ENCODE measurements at places on chromosomes 11 and 22.

DNA sequence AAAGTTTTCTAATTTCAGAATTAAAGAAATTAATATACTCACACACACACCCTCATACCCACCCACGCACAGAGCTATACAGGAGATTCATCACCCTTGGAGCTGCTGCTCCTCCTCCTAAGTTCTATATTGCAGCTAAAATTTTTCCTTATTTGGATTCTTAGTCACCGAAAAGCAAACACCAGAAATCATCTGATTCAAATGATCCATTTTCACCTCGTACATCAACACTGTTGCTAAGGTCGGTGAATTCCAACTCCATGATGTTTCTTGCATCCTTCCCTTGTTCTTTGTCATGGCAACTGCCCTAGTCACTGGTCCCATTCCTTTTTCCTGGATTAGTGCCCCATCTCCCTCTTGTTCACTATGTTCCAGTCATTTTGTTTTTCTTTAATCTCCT, 286.2 kb downstream of the GRM5 start:
- DNase-seq: no peak

DNA sequence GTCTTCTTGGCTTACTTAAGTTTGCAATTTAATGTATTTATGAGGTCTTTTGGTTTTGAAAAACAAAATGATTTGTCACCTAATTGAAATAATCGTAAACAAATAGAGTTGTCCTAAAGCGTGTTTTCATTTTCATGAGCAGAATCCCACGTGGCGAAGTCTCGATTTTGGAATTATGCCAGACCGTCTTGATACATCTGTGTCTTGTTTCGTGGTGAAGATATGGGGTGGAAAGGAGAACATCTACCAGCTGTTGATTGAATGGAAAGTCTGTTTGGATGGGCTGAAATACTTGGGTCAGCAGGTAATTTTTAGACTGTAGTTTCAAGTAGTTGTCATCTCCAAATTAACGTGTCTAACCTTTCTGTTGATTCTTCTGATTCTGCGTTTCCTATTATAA, 64.7 kb downstream of the UVRAG start:
- DNase-seq: no peak

DNA sequence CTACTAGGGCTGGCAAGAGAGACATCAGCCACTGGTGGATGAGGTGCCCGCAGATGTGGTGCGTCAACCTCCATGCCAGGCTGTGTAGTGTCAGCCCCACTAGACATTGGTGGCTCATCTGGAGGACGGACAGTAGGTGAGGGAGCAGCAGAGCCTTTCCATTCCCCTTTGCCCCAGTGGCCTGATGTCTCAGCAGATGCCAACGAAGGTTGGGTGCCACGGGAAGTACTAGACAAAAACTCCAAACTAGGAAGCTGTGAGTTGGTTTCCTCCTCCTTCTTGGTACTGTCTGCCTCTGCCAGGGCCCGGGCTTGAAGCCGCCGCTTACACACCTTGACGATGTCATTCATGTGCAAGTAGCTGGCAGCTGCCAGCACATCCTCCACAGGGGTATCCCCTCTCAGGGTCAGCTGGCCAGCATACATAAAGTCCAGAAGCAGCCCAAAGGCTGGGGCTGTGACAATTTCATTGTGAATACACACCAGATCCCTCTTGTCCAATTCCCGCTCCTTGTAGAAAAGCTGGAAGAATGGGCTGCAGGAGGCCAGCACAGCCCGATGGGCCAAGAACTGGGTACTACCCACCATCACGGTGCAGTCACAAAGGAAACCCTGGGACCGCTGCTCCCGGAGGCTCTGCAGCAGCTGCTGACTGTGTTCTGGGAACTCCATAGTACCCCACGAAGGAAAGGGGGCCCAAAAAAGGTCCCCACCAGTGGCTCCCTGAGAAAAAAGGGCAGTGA, 795 bp downstream of the ZBTB3 start:
- DNase-seq: no peak

DNA sequence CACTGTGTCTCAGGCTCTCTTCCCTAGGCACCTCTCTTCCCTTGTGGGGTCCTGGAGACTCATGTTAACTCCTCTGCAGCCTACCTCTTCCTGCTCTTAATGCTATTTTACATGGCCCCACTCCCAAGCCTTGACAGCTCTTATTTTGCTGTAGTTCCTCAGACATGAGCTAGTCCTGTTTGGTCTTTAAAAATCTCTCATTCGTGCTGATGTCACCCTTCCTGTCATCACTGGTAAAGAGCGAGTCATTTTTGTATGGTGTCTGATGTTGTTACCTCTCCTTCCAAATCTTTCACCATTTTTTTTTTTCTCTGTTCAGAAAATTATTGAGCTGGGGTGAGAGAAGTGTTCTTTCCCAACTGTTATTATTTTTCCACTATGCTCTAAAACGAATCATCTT, 84.8 kb upstream of the ZBED5 start:
- DNase-seq: no peak

- DNase-seq: peak; percentile 7
These were observed 537.6 kb downstream of the BRD1 start for GRCh38 chr22:49289822-49290679.

GRCh38 chr11:44865866-44866272, 84.8 kb downstream of the TP53I11 start:
- DNase-seq: no peak

GRCh38 chr22:27867953-27868731, 50.9 kb downstream of the PITPNB start:
- no peak for DNase-seq

DNA sequence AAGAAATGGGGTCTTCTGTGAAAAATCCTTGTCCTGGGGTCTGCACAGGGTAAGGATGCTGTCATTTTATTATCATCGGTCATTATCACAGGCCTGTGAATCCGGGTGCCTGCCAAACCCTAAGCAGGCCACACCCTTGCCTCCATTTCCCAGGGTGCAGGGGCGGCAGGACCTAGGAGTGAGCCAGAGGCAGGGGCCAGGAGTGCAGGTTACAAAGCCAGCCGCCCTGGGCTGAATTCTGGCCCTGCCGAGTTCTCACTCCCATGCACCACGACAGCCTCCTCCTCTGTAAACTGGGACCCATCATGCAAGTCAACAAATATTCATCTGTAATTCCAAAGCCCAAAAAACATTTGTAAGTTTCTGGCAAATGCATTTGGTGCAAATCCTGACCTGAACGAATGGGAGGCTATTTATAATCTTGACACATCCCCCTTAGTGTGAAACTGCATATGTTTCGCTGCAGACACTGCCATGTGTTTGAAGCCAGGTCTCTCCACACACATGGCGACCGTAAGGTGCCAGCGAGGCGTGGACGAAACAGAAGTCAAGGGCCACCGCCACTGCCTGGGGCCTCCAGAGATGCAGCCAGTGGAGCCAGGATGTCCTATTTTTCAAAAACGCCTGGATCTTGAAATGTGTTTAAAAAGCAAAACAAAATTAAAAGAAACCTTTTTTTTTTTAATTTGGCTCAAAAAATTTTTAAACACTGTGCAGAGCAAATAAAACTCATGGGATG, 6.7 kb downstream of the CD5 start:
- no peak for DNase-seq

DNA sequence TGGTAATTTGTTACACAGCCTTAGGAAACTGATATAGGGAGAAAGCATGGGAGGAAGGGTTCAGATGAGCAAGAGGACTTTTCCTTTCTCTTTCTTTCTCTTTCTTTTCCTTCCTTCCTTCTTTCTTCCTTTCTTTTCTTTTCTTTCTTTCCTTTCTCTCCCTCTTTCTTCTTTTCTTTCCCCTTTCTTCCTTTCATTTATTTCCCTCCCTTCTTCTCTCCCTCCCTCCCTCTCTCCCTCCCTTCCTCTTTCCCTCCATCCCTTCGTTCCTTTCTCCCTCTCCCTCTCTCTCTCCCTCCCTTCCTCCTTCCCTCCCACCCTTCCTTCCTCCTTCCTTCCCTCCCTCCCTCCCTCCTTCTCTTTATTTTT, 107.8 kb upstream of the LMO1 start:
- DNase-seq: no peak

DNA sequence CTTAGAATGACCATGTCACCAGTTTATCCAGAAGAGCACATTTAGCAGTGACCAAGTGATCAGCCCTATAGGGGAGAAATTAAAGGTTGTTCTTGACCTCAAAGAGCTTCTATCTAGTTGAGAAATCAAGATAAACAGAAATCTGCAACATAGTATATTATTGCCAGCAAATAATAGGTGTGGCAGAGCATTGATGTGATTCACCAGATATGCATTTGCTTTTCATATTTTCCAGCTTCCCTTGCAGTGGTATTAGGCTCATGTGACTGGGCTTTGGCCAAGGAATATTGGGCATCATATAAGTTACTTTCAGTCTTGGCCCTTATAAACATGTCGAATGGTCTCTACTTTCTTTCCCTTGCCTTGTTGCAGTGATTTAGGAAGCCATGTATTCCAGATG, 34.5 kb downstream of the COMMD9 start:
- DNase-seq: no peak

- DNase-seq: no peak
These were observed 653.4 kb upstream of the LRRC4C start for GRCh38 chr11:42112866-42113265.

GRCh38 chr22:20966883-20967696, at the start of gene AIFM3:
Gene AIFM3, plus strand, starts transcription at chr22:20967255. Its CDS starts 690 bp downstream, at chr22:20967945.
- no peak for DNase-seq

- peak; percentile 26 for DNase-seq
These were observed 65.0 kb upstream of the TMEM45B start for GRCh38 chr11:129750343-129751292.

DNA sequence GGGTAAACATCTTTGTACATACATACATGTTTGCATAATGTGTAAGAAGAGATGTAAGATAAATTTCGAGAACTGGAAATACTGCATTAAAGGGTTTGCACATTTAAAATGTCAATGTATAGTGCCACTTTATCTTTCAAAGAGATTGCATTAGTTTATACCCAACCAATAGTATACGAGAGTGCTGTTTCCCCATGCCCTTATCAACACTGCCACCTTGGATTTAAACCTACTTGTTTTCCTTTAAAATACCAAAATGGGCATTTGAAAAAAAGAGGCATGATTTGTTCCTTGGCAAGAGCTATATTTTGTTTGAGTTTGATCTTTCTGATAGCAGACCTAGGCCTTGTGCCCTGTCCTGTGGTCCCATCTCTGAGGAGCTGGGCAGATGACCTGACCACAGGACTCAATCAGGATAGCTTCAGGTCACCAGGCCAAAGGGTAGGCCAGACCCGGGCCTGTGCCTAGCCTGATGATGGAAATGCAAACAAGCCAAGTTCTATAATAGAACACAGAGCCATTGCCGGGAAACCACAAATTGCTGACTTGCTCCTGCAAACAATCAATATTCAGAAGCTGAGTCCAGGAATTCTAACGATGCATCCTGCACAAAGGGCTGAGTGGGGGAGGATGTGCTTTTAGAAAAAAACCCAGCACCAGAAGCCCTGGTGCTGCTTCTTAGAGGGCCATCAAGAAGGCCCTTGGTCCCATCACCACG, 16.9 kb upstream of the ALG8 start:
- no peak for DNase-seq

DNA sequence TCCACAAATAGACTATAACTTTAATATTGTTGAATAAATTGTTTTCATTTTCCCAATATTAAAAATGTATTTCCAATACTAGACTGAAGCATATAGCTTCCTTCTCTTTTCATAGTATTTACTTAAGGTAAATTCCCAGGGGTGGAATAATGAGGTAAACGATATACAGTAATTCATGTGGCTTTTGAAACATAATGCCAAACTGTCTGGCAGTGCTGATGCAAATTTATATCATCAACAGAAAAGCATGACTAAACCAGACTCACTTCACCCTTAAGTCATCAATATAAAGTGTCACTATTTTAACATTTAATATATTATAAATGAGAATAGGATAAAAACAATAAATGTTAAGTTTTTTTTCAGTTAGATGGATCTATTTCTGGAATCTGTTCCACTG, 13.6 kb downstream of the C2CD3 start:
- DNase-seq: no peak

GRCh38 chr22:41968601-41969000, 642 bp upstream of the SEPTIN3 start:
- no peak for DNase-seq

- DNase-seq: no peak
These were observed 8.8 kb upstream of the C11orf91 start for GRCh38 chr11:33709466-33709865.

DNA sequence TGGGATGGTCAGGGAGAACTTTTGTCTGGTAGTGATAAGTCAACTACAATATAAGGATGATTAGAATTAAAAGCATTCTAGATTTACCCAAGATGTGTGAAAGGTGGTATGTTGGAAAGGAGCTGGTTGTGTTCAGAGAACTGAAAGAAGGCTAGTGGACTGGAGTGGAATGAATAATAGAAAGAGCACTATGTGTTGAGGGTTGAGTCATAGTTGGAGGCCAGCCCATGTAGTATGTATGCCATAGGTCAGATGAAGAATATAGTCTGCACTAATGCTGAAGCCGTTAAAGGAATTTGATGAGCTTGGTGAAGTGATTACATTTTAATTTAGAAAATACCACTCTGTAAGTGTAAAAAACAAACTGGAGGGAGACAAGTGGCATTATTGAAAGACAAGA, 514.1 kb downstream of the CNTN5 start:
- no peak for DNase-seq

- no peak for DNase-seq
These were observed 55.7 kb downstream of the RAB38 start for GRCh38 chr11:88119561-88119960.

GRCh38 chr11:92830377-92831155, 138.9 kb upstream of the MTNR1B start:
- DNase-seq: no peak

- DNase-seq: no peak
These were observed 3.2 kb downstream of the OR4D6 start for GRCh38 chr11:59459916-59460315.

DNA sequence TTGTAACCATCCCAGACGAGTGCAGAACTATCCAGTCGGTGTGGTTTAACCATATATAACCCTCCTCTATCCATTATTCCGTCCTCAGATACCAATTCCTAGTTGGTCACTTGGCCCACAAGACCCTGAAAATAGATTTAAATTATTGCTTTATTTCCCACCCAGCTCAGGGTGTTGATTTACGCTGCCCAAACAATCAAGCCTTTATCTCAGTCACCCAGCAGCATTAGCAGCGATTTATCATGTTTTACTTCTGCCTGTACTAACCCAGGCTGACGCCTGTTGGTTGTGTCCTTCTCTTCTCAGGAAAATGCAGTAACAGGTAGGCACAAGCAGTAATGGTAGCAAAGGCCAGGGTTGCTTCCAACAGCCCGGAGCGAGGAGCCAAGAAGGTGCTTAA, 81.2 kb downstream of the DSCAML1 start:
- DNase-seq: no peak

- DNase-seq: no peak
These were observed 950 bp upstream of the ACER3 start for GRCh38 chr11:76859708-76860227.

DNA sequence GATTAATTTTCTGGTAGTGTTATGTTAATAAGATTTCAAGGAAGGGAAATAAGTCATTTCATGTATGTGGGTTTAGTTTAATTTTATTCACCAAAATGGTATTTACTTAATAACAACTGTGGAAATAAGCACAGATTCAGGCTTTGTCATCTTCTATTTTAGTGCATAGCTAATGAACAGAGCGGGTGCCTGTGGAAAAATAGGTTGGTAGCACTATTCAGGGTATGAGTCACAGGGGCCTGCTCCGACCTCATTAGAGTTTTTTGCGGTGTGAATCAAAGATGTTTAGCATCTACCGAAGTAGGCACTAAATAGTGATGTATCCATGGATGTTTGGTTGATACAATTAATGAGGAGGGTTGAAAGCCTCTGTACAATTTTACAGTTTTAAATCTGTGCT, 78.2 kb downstream of the FAT3 start:
- no peak for DNase-seq

All from tibial artery (tissue), 4 donors.